ENCODE measurements at places on chromosomes 4 and X.

GRCh38 chr4:37601531-37601930 lies 84.6 kb downstream of the RELL1 start:
- peak; percentile 59 for DNase-seq

GRCh38 chr4:65242156-65242846 lies 428.0 kb downstream of the EPHA5 start:
- no peak for DNase-seq

GRCh38 chr4:102335616-102336015 lies 9.7 kb downstream of the SLC39A8 start:
- no peak for DNase-seq

GRCh38 chr4:80202741-80203553 lies 5.6 kb downstream of the PRDM8 start:
- peak; percentile 62 for DNase-seq

DNA sequence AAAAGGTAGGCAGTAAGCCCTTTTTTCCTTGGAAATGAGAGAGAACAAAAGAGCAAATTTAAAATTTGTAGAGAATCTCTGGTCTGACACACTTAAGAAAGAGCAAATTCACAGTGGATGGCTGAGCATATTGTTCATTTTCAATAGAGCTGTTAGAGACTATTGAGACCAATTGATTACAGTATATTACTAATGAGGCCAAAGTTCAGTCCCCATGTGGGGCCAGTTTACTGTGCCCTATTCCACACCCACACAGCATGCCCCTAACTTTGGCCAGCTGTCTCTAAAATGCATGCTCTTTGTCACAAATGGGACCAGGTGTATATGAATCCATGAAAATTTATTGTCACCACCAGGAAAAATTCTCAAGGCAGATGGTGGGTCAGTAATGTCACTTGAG lies 470.5 kb downstream of the PCDH7 start:
- DNase-seq, result no peak

DNA sequence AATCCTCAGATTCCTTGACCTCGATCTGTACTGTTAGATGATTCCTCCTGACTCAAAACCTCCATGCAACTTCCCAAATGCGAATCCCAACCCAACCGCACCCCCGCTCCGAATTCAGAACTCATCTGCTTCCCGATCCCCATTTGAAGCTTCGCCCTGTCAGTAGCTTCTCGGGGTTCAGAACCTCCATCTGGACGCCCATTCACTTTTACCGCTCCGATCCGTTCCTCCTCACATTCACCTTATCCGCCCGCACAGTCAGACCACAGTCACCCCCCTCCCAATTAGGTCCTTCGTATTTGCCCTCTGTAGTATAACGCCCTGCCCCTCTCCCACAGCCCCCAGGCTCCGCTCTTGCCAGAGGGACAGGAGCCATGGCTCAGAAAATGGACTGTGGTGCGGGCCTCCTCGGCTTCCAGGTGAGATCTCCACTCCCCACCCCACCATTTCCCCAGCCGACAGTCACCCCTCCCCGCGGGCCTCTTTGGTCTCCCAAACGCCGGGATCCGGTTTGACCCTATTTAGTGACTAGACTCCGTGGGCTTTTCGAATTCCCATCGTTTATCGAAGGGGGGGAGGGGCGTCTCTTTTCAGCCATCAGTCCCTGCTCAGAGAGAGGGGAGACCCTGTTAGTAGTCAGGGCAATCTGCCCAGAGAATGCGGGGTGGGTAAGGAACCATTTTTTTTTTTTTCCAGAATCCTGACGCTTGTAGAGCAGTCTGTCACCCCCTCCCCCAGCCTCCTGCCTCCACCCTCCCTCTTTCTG lies 691 bp downstream of the MAGED1 start:
- DNase-seq, result no peak

DNA sequence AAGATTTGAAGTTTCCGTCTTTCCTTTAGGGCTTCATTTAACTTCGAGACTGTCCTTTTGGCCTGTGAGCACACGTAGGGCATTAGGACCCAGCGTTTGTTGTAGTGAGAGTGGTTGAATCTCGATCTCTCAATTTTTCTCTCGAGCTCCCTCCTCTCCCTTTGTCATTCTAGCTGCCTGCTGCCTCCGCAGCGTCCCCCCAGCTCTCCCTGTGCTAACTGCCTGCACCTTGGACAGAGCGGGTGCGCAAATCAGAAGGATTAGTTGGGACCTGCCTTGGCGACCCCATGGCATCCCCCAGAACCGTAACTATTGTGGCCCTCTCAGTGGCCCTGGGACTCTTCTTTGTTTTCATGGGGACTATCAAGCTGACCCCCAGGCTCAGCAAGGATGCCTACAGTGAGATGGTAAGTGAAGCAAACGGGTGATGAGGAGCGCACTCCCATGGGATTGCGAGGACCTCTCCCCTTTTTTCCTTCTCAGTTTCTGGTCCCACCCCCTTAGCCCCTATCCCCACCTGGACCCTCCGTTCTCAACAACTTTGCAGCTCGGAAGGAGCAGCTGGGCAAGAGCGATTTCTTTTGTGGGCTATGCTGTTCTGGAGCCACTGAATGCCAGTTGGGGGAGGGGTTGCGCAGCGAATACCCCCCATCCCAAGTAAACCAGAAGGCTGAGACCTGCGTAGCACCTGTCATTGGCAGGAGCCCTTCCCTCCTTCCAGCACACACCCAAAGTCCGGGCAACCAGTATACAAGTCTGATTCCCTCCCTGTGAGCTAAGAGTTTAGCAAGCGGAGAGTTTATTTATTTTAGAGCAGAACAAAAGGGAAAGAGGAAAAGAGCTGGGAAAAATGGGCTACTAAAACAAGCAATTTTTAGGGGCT lies at the start of gene TMEM35A:
TSS of gene TMEM35A (plus strand) at position 164 of the 883 bp plus-strand sequence. CDS start at position 288, 124 bp downstream.
- DNase-seq, result no peak

DNA sequence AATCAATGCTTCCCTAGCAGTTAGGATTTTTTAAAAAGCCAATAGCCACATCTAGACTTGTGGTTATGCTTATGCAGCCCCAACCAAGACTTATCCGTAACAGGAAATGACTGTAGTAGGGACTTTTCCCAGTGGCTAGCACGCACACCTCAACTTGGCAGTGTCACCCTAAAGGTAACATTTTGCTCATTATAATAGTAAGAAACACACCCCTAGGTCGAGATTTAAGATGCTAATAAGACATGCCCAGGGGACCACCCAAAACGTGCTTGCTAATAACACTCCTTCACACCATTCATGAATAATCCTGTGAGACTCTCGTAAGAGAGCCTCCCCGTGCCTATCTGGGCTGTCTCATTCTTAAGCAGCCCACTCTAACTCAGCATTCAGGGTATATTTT lies 195.3 kb downstream of the CHIC1 start:
- DNase-seq, result peak; percentile 26

- DNase-seq, result peak; percentile 73
Measured at GRCh38 chrX:124239324-124239723, 93.1 kb upstream of the TEX13D start.

DNA sequence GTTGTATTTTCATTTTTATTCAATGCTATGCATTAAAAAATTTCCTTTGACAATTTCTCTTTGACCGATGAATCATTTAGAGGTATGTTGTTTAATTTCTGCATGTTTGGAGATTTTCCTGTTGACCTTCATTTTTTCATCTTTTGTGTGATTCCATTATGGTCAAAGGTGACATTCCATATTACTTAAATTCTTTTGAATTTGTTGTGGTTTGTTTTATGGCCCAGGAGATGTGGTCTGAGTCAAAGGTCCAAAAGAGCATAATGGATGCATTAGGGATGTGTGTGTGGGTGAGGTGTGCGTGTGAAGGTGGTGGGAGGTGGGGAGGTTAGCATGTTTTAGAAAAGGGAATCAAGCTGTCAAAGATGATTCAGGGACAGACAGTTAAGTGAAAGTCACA lies 76.0 kb upstream of the GIMD1 start:
- DNase-seq, result no peak

- DNase-seq, result no peak
Measured at GRCh38 chrX:40142417-40142816, 44.7 kb upstream of the BCOR start.

GRCh38 chr4:168631241-168632162 lies 134.7 kb downstream of the PALLD start:
- DNase-seq, result no peak

GRCh38 chr4:106801386-106801785 lies 234.7 kb downstream of the DKK2 start:
- no peak for DNase-seq

- DNase-seq, result no peak
Measured at GRCh38 chr4:96835991-96836390, 996.1 kb downstream of the PDHA2 start.

DNA sequence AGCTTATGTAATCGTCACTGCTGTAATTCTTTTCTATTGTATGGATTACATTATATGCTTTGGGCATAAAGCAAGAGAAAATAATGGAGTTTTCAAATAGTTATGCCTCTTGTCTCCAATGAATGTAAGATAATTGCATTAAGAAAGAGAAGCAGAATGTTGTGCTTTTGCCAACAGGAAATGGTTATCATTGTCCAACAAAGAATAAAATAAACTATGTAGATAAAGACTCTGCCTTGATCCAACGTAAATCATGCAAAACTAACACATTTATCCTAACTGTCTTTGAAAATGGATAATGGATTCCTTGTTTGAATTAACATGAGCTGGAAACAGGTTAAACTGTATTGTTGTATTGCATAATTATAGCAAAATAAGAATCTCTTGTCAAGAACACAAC lies 1709.0 kb downstream of the PCDH7 start:
- DNase-seq, result no peak

GRCh38 chr4:1072830-1073446 lies 40.4 kb downstream of the RNF212 start:
- DNase-seq, result peak; percentile 52

DNA sequence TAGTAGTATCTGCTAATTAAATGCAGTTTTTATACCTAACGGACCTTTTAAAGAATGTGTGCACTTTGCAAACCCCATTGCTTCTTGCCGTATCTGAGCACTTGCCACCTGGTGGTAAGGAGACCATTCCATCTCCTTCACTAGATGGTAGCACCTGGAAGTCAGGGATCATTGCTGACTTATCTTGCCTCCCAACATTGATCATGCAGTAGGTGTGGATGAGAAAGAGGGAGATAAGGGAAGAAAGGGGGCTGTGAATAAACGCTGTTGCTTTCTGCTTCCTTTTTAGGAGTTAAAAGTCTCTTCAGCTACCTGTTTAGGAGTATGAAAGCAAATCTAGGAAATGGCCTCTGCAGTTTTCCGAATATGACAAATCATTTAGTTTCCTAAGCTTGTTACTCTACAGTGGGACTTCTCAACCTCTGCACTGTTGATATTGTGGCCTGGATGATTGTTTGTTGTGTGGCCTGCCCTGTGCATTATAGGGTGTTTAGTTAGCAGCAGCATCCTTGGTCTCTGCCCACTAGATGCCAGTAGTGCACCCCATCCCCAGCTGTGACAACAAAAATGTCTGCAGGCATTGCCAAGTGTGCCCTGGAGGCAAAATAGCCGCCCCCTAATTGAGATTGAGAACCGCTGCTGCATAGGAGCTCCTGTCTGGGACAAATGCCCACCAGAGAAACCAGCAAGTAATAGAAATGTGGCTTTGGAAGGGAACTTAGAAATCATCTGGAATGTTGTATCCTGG lies 38.8 kb downstream of the GAB1 start:
- no peak for DNase-seq

DNA sequence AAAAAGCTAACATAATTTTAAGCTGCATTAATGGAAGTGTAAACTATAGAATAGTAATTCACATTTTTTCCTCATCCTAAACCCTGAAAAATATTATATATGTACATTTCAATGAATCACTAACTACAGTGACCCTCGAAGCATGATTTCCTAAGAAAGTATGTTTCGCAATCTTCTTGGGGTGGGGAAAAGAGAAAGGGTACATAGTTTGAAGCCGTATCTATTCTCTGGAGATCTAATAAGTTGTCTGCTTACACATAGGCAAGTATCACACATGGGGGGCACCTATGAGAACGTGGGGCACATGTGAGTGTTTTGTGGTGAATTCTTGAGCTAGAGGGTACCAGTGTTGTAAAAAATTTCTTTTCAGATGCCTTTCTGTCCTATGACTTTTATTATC lies 71.2 kb downstream of the JADE1 start:
- DNase-seq, result no peak

GRCh38 chr4:168737806-168738172 lies 240.9 kb downstream of the PALLD start:
- no peak for DNase-seq

DNA sequence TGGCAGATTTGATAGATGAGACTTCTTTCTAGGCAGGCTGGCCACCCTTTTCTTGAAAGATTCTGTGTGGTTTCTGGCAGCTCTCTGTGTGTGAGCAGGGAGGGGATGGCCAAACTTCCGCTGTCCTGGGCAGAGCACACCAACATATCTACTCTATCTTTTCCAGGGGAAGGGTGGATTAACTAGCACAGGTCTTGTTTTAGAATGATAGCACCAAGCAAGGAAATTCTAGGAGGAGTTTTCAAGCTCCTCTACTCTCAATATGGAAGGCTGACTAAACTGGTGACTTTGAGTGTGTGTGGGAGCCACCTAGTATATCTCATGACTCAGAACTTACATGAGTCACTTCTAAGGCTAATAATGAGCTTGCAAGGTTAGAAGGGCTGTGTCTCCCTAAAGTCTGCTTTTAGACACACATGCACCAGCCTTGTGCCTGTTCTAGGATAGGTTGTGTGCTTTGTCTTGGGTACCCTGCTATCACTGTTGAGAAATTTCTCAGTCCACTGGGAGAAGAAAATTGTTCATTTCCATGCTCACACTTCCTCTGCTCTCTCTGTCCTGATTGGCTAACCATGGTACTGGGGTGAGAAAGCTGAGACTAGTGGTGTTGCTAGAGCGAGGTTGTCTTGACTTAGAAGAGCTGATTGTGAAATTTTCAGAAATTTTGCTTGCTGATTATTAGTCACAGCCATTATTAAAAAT lies 72.9 kb downstream of the YIPF6 start:
- DNase-seq, result peak; percentile 80

- DNase-seq, result peak; percentile 42
Measured at GRCh38 chrX:145405012-145405411, 157.7 kb downstream of the SPANXN1 start.

DNA sequence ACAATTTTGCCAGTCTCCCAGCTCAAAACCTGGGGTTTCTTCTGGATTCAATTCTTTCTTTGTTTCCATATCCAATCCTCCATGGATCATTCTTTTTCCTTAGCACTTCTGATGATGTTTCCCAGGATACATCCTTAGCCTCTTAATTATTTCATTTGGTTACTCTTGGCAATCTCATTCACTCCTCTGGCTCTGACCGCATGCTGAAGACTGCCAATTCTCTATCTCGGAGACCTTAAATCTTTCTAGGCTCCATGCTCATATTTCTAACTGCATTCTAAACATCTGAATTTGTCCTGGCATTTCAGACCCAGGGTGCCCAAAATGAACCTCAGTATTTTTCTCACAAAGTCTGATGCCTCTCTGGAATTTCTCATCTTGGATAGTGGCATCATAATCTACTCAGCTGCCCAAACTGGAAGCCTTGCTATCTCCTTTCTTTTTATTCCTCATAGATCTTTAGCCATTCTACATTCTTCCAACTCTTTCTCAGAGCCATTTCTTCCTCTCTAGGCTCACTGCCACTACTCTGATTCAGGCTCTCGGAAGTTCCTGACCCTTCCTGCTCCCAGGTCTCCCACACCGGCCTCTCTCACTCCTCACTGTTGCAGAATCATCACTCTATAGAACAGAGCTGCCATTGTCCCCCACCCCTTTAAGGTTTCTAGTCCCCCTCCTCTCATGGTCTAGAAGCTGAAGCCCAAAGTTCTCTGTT lies 290.2 kb downstream of the CAMK2D start:
- DNase-seq, result no peak
